Placental pericyte (primary cell): ENCODE measurements at places on chromosomes 16 and 17. TPM values are rescaled to one million over a fixed set of nuclear protein-coding genes. Genes with fewer than 3 reads are reported as not detected.

Gene SGCA
- 2.0 and 5.5 TPM in 2 replicates for total RNA-seq

Gene GID4
- total RNA-seq, result 6.3 and 11.4 TPM in 2 replicates

Gene HEATR9
- not detected in 2 replicates for total RNA-seq

Gene RAB34
- total RNA-seq, result 200 and 222 TPM in 2 replicates

Gene KRTAP2-1
- not detected in 2 replicates for total RNA-seq

Gene MT1G
- not detected in 2 replicates for total RNA-seq

Gene TMEM94
- total RNA-seq, result 35.1 and 58.4 TPM in 2 replicates

Gene FLYWCH2
- total RNA-seq, result 53.0 and 83.3 TPM in 2 replicates

Gene ABCA6
- total RNA-seq, result 4.2 and 7.7 TPM in 2 replicates

Gene CES5A
- not detected in 2 replicates for total RNA-seq
